Neural progenitor cell (in vitro differentiated cells): ENCODE measurements at places on chromosomes 7 and 10. TPM values are rescaled to one million over a fixed set of nuclear protein-coding genes. Genes with fewer than 3 reads are reported as not detected.

The HOGA1 gene
- 0.17 and 1.2 TPM in 2 replicates for total RNA-seq

The ALOX5 gene
- 0.96 and 1.6 TPM in 2 replicates for total RNA-seq

The GSTO2 gene
- total RNA-seq = 4.9 and 7.6 TPM in 2 replicates

The IFIT1 gene
- total RNA-seq = 12.4 and 13.2 TPM in 2 replicates

The HMX3 gene
- total RNA-seq = 0.12 TPM in 1 of 2 replicates, not detected in the other

The AP4M1 gene
- 15.3 and 15.4 TPM in 2 replicates for total RNA-seq

The PRRT4 gene
- 0.68 TPM in 1 of 2 replicates, not detected in the other for total RNA-seq

The DMBT1 gene
- total RNA-seq = not detected in 2 replicates

The ANKRD26 gene
- 16.8 and 22.7 TPM in 2 replicates for total RNA-seq

The NKX1-2 gene
- not detected in 2 replicates for total RNA-seq

The CDC123 gene
- 134 and 135 TPM in 2 replicates for total RNA-seq

The PLXNA4 gene
- total RNA-seq = 0.49 and 1.4 TPM in 2 replicates

The UCMA gene
- total RNA-seq = not detected in 2 replicates

The HABP2 gene
- not detected in 2 replicates for total RNA-seq

The ZCCHC24 gene
- total RNA-seq = 5.9 and 10.7 TPM in 2 replicates

GRCh38 chr10:85936161-85936560 lies 430.4 kb downstream of the GRID1 start:
- DNase-seq = no peak
- no peak overlapping the region for H3K4me3 ChIP-seq
- no peak overlapping the region for H3K27ac ChIP-seq
- no peaks in the 10 kb centered on the region for H3K4me1 ChIP-seq
- no peaks in the 10 kb centered on the region for H3K27me3 ChIP-seq

DNA sequence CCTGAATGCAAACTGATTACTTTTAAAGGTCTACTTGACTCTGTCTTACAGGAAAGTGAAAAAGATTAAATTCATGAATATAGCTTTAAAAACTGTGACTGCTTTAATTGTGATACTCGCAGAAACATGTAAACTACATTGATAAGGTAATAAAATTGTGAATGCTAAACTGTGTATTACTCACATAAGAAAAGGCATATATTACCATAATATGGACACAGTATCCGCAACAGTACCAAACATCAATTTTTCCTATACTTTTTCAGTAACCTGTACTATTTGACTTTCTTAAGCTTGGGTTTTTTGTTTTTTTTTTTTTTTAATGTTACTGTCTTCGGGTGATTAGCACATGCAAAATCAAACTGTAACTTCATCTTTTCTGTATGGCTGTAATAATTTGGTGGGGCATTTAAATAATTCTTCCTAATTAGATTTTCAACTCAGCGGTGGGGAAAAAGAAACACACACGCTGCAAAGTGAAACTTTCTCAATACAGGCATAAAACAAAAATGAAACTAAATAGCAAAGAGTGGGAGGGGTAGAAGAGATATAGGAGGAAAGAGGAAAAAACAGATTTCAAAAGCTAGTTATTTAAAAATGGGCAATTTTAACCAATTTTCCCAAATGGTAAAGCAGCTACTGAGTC lies 23.2 kb downstream of the NT5C3A start:
- H3K4me1 ChIP-seq = no peaks in the 10 kb centered on the region
- H3K4me3 ChIP-seq = no peak overlapping the region
- DNase-seq = no peak
- no peaks in the 10 kb centered on the region for H3K27me3 ChIP-seq
- no peaks in the 10 kb centered on the region for H3K36me3 ChIP-seq

DNA sequence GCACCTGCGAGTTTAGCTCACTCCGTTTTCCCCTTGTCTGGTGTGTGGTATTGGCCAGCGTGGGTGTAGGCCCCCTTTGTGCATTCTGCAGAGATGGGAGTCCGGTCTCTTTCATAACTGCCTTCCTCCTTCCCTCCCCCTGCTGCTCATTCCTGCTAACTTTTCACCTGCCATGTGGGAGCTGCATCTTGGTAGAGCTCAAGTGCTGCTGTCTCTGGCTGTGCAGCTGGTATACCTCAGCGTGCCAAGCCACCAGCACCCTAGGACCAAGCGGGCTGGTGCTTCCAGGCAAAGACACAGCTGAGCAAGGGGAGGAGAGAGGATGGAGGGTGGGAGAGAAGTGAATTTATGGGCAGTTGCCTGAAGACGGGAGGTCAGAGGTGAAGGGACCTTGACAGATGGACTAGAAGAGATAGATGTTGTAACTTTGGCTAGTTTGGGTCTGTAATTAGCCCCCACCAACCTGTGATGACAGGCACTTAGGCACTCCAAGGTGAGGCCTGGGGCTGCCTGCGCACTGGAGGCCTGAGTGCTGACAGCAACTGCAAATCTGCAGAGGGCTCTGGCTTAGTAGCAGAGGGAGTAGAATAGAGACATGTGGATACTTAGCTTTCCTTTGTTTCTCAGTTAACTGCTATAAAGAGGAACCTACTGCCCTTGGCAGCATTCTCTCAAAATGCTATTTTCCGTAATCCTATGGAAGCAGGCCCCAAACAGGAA lies 148.8 kb upstream of the AGK start:
- no peak for DNase-seq
- H3K27me3 ChIP-seq = no peaks in the 10 kb centered on the region
- no peaks in the 10 kb centered on the region for H3K36me3 ChIP-seq
- H3K4me1 ChIP-seq = peaks cover 22% of the 10 kb centered on the region
- no peak overlapping the region for H3K4me3 ChIP-seq

GRCh38 chr10:117710181-117710798 lies 167.7 kb downstream of the EMX2 start:
- no peak overlapping the region for H3K4me3 ChIP-seq
- H3K36me3 ChIP-seq = no peaks in the 10 kb centered on the region
- no peaks in the 10 kb centered on the region for H3K4me1 ChIP-seq
- no peak for DNase-seq
- H3K27me3 ChIP-seq = no peaks in the 10 kb centered on the region
- no peak overlapping the region for H3K27ac ChIP-seq

- no peaks in the 10 kb centered on the region for H3K36me3 ChIP-seq
- H3K27me3 ChIP-seq = no peaks in the 10 kb centered on the region
- H3K27ac ChIP-seq = no peak overlapping the region
- H3K4me1 ChIP-seq = no peaks in the 10 kb centered on the region
Observed at GRCh38 chr10:110471566-110472139, 26.1 kb upstream of the DUSP5 start.

GRCh38 chr7:52502281-52502680 lies 533.2 kb upstream of the POM121L12 start:
- no peak overlapping the region for H3K4me3 ChIP-seq
- no peaks in the 10 kb centered on the region for H3K36me3 ChIP-seq
- H3K27me3 ChIP-seq = no peaks in the 10 kb centered on the region
- peaks cover 2% of the 10 kb centered on the region for H3K4me1 ChIP-seq

DNA sequence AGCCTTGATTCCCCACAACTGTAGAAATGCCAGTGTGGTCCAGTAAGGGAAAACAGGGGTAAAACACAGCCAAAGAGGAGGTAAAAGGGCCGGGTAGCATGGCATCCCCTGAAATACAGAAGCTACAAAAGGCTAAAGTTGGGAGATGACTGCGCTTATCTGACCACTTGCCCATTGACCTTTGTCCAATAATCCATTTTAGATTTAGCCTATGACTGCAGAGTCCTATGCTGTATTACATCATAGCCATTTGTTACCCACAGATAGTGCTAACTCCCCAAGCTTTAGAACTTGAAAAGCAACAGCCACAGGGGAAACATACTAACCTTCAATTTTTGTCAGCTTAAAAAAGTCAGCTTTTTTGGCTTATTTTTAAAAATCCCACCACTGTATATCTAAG lies 26.2 kb downstream of the MTPN start:
- H3K27ac ChIP-seq = no peak overlapping the region
- H3K36me3 ChIP-seq = no peaks in the 10 kb centered on the region
- no peaks in the 10 kb centered on the region for H3K27me3 ChIP-seq
- DNase-seq = no peak
- H3K4me1 ChIP-seq = no peaks in the 10 kb centered on the region

GRCh38 chr10:75426880-75427279 lies 4.5 kb upstream of the LRMDA start:
- H3K27ac ChIP-seq = no peak overlapping the region
- H3K27me3 ChIP-seq = peaks cover 91% of the 10 kb centered on the region
- no peaks in the 10 kb centered on the region for H3K36me3 ChIP-seq
- H3K4me3 ChIP-seq = no peak overlapping the region

- no peak overlapping the region for H3K27ac ChIP-seq
- peaks cover 16% of the 10 kb centered on the region for H3K4me1 ChIP-seq
- no peaks in the 10 kb centered on the region for H3K27me3 ChIP-seq
Observed at GRCh38 chr7:100475549-100475948, 3.5 kb downstream of the TSC22D4 start.

- H3K36me3 ChIP-seq = no peaks in the 10 kb centered on the region
- no peak for DNase-seq
- no peaks in the 10 kb centered on the region for H3K4me1 ChIP-seq
- no peak overlapping the region for H3K4me3 ChIP-seq
- H3K27ac ChIP-seq = no peak overlapping the region
Observed at GRCh38 chr10:86413046-86413728, 46.6 kb upstream of the GRID1 start.

GRCh38 chr7:91041901-91042484 lies 222.2 kb upstream of the FZD1 start:
- DNase-seq = no peak
- H3K27me3 ChIP-seq = no peaks in the 10 kb centered on the region
- no peak overlapping the region for H3K4me3 ChIP-seq

- no peak for DNase-seq
- no peak overlapping the region for H3K4me3 ChIP-seq
- no peaks in the 10 kb centered on the region for H3K27me3 ChIP-seq
- no peak overlapping the region for H3K27ac ChIP-seq
Observed at GRCh38 chr7:3404501-3404900, 103.4 kb downstream of the SDK1 start.

- no peak for DNase-seq
- no peak overlapping the region for H3K4me3 ChIP-seq
- no peak overlapping the region for H3K27ac ChIP-seq
- peaks cover 12% of the 10 kb centered on the region for H3K4me1 ChIP-seq
Observed at GRCh38 chr7:151487228-151487627, 32.5 kb downstream of the RHEB start.

GRCh38 chr7:19526639-19527038 lies 182.2 kb downstream of the POLR1F start:
- H3K4me1 ChIP-seq = peaks cover 6% of the 10 kb centered on the region
- no peak overlapping the region for H3K4me3 ChIP-seq
- H3K27ac ChIP-seq = no peak overlapping the region
- no peaks in the 10 kb centered on the region for H3K36me3 ChIP-seq
- H3K27me3 ChIP-seq = no peaks in the 10 kb centered on the region
- DNase-seq = peak; percentile 5

- DNase-seq = peak; percentile 87
- H3K36me3 ChIP-seq = no peaks in the 10 kb centered on the region
- H3K27ac ChIP-seq = no peak within 1 kb of the TSS
- H3K27me3 ChIP-seq = peaks cover 85% of the 10 kb centered on the region
- H3K4me1 ChIP-seq = peaks cover 21% of the 10 kb centered on the region
- H3K4me3 ChIP-seq = peak within 1 kb of the TSS; percentile 57
Observed at GRCh38 chr10:52313933-52314821, at the start of gene DKK1. Gene DKK1 (plus strand): TSS chr10:52314281. CDS start chr10:52314435, 154 bp downstream.

GRCh38 chr7:28708033-28708951 lies 249.8 kb downstream of the TRIL start:
- no peaks in the 10 kb centered on the region for H3K36me3 ChIP-seq
- DNase-seq = peak; percentile 57
- peaks cover 16% of the 10 kb centered on the region for H3K4me1 ChIP-seq
- no peak overlapping the region for H3K27ac ChIP-seq

GRCh38 chr7:106216923-106217542 lies 67.8 kb downstream of the NAMPT start:
- no peaks in the 10 kb centered on the region for H3K27me3 ChIP-seq
- no peak for DNase-seq
- H3K27ac ChIP-seq = no peak overlapping the region
- H3K36me3 ChIP-seq = no peaks in the 10 kb centered on the region
- H3K4me3 ChIP-seq = no peak overlapping the region

- H3K4me3 ChIP-seq = no peak overlapping the region
- H3K27ac ChIP-seq = no peak overlapping the region
- peaks cover 11% of the 10 kb centered on the region for H3K4me1 ChIP-seq
- no peaks in the 10 kb centered on the region for H3K36me3 ChIP-seq
Observed at GRCh38 chr7:154475864-154476263, 423.7 kb downstream of the DPP6 start.

DNA sequence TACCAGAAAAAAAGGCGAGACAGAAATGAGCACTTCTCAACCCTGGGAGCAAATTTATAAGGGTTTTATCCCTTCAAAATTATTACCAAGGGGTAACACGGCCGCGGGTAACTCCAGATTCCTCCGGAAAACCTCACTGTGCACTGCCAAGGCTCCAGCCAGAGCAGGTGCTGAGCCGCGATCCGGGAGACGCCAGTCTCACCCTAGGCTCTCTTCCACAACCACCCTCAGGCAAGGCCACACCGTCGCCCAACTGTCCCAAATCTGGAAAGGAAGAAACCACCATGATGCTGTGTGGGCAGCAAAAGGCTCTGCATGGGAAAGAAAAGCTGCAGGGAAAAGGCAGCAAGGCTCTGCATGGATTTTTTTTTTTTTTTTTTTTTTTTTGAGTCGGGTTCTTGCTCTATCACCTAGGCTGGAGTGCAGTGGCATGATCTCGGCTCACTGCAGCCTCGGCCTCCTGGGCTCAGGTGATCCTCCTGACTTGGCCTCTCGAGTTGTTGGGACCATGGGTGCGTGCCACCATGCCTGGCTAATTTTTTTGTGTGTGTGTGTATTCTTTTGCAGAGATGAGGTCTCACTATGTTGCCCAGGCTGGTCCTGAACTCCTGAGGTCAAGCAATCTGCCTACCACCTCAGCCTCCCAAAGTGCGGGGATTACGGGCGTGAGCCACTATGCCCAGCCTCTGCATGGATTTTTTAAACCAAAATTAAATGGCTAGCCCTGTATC lies 39.0 kb downstream of the MAD1L1 start:
- no peak overlapping the region for H3K4me3 ChIP-seq
- no peak overlapping the region for H3K27ac ChIP-seq
- DNase-seq = no peak
- no peaks in the 10 kb centered on the region for H3K36me3 ChIP-seq
- H3K27me3 ChIP-seq = no peaks in the 10 kb centered on the region
- peaks cover 10% of the 10 kb centered on the region for H3K4me1 ChIP-seq

DNA sequence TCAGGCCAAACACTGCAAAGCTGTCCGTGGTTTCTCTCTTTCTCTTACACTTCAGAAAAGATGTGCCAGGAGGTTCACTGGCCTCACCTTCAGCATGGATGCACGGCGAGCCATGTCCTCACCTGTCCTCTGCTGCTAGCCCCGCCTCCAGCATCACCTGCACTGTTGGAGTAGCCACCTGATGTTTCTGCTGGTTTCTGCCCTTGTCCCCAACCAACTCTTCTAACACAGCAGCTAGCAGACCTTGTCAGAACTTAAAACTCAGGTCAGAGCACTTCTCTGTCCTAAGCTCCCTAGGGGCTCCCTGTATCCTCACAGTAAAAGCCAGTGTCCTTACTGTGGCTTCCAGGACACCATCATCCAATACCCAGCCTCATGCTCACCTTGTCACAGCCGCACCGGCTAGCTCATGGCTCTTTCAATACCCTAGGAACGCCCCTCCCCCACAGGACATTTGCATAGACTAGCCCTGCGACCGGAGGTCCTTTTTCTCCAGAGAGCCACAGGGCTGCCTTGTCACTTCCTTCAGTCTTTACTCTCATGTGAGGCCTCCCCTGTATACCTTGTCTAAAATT lies 15.2 kb downstream of the PALD1 start:
- H3K36me3 ChIP-seq = no peaks in the 10 kb centered on the region
- DNase-seq = peak; percentile 82
- no peaks in the 10 kb centered on the region for H3K27me3 ChIP-seq
- H3K4me1 ChIP-seq = peaks cover 17% of the 10 kb centered on the region

- no peak overlapping the region for H3K4me3 ChIP-seq
- H3K27ac ChIP-seq = no peak overlapping the region
Observed at GRCh38 chr7:142168746-142169145, 57.2 kb downstream of the MGAM2 start.
